ENCODE measurements at places on chromosomes 6 and 20.

DNA sequence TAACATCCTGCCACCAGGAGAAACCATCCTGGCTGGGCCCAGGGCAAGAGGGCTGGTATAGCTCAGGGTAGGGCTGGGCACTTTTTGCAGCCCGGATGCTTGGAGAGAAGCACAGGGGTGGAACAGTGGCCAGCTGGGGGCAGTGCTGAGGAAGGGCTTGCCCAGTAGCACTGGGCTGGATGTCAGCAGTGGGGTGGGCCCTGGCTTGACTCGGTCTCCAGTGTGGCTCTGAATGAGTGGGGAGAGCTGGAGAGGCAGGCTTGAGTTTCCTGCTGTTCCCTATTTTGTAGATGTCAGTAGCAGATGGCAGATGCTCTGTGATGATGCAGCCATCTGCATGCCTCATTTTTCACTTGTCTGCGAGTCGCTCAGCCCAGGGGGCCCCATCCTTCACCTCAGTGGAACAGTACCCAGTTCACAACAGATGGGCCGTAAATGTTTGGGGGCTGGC, 56.3 kb upstream of the TULP1 start:
- no peak for DNase-seq

DNA sequence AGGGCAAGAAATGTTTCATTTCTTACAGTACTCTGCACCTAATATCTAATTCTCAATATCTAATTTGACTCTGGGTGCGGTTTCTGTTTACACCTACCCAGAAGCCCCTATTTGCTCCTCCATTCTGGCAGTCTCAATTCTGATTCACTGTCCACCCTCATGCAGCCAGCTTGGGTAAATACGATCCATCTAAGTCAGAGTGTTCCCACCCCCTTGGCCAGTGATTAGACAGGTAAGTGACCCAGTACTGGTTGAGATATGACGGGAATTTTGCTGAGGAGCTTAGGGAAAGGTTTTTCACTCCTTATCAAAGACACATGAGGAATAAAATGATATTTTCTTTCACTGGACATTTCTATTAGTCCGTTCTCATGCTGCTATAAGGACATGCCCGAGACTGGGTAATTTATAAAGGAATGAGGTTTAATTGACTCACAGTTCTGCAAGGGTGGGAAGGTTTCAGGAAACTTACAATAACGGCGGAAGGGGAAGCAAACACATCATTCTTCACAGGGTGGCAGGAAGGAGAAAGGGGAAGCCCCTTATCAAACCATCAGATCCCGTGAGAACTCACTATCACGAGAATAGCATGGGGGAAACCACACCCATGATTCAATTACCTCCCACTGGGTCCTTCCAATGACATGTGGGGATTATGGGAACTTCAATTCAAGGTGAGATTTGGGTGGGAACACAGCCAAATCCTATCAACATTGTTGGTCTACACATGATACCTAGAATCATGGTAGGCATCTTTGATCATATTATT, 29.4 kb downstream of the GLO1 start:
- DNase-seq = no peak

DNA sequence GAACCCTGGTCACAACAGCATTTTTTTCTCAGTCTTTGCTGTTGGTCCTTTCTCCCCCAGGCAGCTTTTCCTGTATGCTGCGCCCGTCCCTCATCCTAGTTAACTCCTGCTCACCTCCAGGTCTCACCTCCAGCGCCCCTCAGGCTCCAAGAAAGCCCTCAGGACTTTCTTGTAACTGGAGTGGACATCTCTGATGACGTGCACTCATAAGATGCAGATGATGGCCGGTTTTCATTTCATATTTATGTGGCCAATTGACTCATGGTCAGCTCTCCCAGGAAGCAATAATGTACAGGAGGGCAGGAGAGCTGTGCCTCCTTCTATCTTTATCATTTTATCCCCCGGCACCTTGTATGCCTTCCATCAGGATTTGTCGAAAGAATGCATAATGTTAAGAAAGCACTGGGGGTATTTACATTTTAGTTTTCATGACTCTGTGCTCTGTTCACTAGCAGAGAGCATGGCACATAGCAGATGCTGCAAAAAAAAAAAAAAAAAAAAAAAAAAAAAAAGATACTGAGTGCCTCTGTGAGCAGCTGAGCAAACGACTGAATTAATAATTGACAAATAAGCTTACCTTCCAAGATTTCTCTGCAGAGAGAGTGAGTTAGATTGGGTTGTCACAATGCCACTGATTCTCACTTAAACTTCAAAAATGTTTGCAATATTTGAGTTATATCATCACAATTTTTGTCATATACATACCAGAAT, 170.2 kb downstream of the DOK5 start:
- no peak for DNase-seq

DNA sequence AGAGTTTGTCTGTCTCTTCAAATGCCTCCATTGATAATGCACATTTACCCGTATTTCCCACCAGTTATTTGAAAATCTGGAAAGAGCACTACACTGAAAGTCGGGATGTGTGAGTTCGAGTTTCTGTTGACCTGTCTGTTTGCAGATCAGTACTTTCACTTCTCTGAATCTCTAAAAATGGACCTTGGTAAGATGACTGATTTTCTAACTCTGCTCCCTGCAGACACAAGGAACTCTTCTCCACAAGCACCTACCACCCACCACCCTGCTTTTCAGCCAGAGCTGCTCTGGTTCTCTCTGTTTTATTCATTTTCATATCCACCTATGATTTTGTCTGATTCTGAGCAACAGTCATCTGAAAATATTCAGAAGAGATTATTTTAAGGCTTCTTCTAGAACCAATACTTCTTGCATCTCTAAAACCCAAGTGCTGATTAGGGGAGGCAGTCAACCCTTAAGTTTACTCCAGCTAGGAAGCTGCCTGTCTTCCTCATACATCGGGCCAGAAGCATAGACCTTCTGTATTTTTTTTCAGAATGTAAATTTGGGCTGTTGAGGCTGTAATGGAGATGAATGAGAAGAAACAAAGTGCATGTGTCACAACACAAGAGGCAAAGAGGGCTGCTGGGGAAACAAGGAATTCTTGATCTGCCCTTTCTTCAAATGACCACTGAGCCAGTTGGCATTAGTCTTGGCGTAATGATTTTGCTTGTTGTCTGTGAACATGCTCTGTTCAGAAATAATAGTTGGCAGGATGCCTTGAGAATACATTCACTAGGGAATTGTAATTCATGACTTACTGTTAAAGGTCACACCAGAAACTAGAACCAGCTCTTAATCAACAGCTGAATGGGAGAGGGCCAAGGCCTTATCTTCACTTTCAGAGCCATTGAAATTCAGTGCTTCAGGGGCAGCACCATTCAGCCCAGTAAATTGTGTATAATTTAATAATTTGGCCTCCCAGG, 85.4 kb upstream of the MYLIP start:
- DNase-seq = no peak

DNA sequence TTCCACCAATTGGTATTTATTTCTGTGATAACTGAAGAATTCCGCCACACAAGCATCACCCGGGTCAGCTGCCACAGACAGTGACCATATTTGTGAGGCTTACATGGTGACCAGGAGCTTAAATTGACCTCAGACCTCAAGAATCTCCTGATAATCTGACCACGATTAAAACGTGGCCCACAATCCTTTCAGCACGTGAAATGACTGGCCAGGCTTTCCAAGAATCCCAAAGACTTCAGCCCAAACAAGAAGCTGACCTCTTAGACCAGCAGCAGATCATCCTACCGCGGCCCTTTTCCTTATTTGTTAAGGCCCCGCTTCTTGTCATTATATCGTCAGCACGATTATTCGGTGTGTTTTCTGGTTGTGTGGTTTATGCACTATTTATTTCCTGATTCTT, 45.6 kb upstream of the CD93 start:
- DNase-seq = no peak

- DNase-seq = no peak
These were observed 16.7 kb upstream of the OSTM1 start for GRCh38 chr6:108091288-108091687.

DNA sequence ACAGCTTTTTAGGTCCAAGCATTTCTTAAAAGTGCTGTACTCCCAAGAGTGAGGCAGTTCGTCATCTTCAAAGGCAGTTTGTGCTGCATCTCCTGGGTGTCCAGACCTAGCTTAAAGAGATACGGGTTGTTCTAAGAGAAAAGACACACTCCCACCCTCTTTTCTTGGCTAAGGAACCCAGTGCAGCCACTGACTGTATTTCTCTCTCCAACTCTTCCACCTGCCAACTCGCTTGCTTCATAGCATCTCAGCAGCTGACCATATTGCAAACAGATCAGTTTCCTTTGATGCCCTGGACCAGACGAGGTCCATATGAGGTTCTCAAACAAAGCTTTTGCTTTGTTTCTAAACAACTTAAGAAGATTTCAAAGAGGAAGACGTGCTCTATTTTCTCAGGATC, 101.1 kb downstream of the ISM1 start:
- DNase-seq = no peak

- no peak for DNase-seq
These were observed 168.9 kb downstream of the PDSS2 start for GRCh38 chr6:107290491-107290890.

- DNase-seq = no peak
These were observed 59.9 kb upstream of the TENT5A start for GRCh38 chr6:81812401-81812800.

All from immature natural killer cell (primary cell).